SK-N-DZ (cell line): ENCODE measurements at places on chromosomes 6 and 20.
A peak's percentile ranks its signal among the peaks of the same experiment; 100 is the strongest.

GRCh38 chr6:146408583-146408982 lies 135.1 kb upstream of the RAB32 start:
- DNase-seq, result no peak

DNA sequence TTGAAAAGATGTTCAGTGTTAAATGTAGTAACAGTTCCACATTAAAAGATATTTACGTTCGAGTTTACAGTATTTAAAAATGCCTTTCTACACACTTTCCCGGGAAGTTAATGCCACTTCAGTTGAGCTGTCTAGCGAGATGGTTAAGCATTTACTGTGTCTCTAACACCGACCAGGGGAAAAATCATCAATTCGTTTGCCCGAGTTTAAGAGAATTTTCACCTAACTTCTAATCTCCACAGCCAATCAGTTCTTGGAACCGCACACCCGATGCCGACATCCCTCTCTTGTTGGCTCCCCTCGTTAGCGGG lies 58.2 kb downstream of the FAM217A start:
- no peak for DNase-seq

GRCh38 chr6:38261626-38262025 lies 378.1 kb downstream of the BTBD9 start:
- no peak for DNase-seq

DNA sequence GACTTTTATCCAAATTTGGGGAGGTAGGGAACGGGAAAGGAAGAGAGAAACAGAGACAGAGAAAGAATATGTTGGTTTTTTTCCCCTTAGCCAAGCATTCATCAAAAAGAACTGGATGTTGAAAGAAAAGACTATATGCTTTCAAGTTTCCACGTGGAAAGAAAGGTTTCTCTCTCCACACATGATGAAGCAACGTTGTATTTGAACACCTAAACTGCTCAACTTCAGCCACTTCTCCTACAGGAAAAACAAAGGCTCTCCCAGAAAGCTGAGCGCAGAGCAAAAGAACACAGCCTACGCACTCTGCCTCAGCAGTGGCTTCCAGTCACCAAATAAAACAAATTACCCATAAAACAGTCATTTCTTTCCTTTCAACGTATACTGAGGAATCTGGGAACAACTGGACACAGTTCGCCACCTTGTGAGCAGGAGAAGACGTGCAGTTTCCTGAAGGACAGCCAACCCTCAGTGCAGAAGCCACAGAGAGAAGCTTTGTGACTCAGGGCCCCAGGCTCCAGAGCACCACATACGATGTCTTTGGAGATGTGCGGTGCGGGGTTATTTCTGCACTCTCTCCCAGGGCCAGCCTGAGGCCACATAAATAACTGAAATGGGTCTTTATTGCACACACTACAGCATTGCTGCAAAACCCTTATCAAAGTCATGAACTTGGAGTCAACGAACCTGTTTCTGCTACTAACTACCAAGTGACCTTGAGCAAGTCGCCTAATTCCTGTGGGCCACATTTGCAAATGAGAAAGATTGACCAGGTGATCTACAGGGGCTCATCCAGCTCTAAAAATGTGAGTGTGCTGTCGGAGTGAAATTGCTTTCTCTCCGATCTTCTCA lies 10.1 kb downstream of the IL17F start:
- DNase-seq, result peak; percentile 55

- no peak for DNase-seq
These were observed 170.1 kb downstream of the CLIC5 start for GRCh38 chr6:45845567-45845966.

DNA sequence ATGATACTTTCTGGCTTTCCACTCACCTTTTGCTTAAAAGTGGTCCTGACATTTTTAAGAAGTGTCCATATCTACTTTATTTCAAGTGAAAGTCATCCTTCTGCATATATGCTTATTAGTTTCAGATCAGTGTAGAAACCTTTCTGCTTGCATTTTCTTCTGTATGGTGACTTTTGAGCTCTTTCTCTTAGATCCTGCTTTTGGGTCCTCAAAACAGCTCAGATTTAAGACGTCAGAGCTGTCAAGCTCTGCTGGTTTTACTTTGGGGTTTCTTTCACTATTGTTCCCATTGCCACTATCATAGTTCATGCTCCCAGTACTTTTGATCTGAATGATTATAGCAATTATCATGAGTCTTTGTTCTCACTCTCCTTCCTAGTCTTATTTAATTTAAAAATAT lies 41.7 kb downstream of the BCKDHB start:
- DNase-seq, result no peak

- DNase-seq, result no peak
These were observed 24.9 kb downstream of the SASH1 start for GRCh38 chr6:148367411-148368024.

DNA sequence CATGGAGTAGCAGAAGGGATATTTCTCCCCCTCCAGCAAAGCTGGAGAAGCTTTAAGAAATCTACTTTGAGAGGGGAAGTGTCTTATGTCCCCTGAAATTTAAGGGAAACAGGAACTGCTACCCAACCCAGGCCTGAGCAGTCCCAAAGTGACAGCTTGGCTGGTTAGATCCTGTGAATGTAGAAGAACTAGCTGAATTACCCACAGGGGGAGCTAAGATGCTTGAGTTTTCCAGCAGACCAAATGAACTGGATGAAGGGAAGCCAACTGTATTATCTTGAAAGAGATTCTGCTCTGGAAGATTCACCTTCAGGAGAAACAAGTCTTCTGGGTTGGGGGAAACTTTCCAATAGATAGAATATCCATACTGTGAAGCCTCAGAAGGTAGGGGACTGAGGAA lies 303.3 kb upstream of the MMS22L start:
- peak; percentile 58 for DNase-seq

GRCh38 chr6:107116328-107116892 lies 1.1 kb upstream of the BEND3 start:
- peak; percentile 71 for DNase-seq

GRCh38 chr6:152571089-152571488 lies 66.1 kb downstream of the SYNE1 start:
- DNase-seq, result no peak

- DNase-seq, result no peak
These were observed 61.0 kb upstream of the SCGN start for GRCh38 chr6:25590986-25591385.

DNA sequence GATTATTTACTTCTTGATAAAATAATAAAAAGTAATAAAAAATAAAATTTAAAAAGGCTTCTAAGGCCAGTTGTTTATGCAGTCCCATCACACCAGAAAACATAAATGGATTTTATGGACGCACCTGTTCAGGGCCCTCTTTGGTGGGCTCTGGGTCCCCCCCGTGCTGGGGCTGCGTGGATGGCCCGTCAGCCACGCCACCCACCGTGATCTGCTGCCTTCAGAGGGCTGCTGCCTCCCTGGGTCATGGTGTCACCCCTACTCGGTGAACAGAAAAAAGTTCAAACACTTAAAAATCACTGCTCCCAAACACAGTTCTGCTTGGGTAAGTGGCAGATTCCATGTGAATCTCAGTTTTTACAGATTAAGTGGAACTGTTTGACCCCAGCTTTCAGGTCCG lies 447.6 kb upstream of the AGPAT4 start:
- no peak for DNase-seq

DNA sequence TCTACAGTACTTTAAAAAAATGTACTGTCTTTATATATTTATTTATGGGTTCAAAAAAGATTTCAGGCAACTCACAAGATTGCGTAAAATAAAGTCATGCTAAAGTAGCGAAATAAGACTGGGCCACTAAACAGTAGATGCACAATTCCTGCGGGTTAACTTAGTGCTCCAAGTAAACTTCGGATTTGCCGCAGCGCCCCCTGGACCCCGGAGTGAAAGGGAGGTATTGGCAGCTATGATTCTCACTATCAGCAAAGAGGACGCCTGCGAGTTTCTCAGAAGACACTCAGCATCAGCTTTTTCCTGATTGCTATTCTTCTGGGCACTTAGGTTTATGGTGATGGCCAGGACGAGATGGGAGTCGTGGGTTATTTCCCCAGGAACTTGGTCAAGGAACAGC lies 1.4 kb downstream of the OTOR start:
- no peak for DNase-seq

- DNase-seq, result no peak
These were observed 16.3 kb downstream of the ZNF133 start for GRCh38 chr20:18304618-18305017.

GRCh38 chr6:75285283-75285639 lies 669 bp upstream of the TMEM30A start:
- DNase-seq, result no peak

DNA sequence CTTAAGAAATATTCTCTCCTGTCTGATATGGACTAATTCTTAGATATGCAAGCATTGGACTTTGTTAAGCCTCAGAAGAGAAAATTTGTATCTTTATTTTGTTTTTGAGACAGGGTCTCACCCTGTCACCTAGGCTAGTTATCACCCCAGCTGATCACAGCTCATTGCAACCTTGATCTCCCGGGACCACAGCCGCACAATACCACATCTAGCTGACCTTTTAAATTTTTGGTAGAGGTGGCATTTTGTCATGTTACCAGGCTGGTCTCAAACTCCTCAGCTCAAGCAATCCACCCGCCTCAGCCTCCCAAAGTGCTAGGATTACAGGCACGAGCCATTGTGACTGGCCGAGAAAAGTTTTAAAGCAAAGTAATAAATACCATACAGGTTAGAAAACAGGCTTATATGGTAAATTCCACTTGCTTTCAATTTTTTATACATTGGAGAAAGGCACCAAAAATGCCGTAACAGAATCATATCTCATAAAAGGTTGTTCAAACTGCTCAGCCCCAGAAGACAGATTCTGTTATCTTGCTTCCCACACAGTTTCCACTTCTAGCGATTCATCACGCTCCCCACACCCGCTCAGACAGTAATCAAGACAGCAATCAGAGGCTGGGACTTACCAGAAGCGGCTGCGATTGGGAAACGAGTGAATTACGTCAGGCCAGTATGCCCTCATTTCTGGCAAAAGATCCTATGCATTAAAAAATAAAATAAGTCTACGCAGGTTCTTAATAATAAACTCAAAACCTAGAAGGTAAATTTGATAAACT lies 13.8 kb downstream of the RNASET2 start:
- DNase-seq, result no peak

- DNase-seq, result no peak
These were observed 249.4 kb downstream of the ATXN1 start for GRCh38 chr6:16511723-16512489.

DNA sequence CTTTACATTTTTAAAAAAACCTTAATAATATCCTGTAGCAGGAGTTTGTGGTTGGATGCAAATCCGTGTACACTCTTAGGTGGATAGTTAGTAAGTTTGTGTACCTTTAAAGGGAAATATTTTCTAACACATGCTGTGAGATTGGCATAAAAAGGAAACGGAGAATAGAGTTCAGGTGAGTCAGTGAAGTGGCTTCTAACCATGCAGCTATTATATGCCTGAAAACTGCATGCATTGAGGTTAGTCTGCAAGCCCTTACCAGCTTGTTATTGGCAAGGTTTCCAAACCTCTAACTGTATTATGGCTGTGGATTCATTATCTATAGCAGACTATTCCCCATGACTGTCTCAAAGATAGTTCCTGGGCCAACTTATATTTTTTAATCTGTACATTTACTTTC lies 420.6 kb upstream of the MMS22L start:
- DNase-seq, result no peak

- no peak for DNase-seq
These were observed 3.0 kb upstream of the TMEM170B start for GRCh38 chr6:11534561-11534960.

DNA sequence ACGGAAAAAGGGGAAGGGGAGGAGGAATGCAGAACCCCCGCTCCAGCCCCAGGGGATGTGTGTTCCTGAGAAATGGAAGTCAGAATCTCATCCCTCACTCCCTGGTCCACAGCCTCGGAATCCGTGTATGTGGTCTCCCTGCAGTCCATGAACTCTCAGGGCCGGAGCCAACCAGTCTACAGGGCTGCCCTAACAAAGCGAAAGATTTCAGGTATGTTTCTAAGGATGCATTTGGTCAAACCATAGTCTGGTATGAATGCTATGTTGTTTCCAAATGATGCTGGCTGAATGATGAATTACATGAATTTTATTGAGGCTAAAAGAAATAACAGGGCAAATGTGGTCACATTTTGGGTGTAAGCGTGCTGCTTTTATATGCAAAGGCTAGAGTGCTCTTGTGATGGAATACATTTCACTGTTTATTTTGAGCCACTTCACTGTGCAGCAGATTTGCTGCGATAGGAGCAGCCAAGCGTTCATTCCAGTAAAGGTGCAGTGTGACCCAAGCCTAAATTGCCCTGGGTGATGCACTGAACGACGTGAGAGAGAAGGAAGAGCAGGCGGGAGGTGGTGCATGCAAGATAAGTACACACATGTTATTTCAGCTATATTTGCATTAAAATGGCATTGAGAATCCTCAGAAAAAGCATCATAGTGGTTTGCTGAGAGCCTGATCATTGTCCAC lies 52.4 kb downstream of the FNDC1 start:
- no peak for DNase-seq

DNA sequence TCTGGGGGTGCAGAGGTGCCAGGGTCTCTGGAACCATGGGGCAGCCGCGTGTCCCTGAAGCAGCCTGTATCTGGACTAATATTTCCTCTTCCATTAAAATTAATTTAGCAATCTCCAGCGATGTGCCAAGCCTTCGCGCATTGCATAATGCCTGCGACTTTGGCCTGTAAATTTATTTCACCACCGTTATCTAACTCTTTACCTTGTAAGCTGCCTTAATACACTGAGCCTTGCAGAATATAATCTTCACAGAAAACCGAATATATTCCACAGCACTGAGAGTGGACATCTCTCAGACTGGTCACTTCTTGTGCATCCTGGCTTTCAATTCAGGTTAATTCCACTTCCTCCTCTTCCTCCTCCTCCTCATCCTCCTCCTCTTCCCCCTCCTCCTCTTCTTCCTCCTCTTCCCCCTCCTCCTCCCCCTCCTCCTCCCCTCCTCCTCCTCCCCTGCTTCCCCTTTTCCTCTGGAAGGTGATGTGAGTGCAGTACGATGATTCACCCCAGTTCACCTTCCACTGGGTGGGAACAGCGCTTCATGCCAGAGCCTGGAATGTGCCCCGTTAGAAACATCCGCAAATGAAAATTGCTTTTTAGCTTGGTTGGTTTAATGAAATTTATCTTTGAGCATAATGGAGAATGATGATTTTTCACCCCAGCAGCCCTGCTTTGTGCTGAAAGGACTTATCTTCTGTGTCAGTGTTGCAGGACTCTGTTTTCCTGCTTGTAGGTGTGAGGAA lies 101.4 kb downstream of the CDH4 start:
- DNase-seq, result no peak

GRCh38 chr6:99736302-99736701 lies 129.7 kb downstream of the PRDM13 start:
- peak; percentile 4 for DNase-seq
